HT-29 (cell line): ENCODE measurements at places on chromosomes 7 and 10.

DNA sequence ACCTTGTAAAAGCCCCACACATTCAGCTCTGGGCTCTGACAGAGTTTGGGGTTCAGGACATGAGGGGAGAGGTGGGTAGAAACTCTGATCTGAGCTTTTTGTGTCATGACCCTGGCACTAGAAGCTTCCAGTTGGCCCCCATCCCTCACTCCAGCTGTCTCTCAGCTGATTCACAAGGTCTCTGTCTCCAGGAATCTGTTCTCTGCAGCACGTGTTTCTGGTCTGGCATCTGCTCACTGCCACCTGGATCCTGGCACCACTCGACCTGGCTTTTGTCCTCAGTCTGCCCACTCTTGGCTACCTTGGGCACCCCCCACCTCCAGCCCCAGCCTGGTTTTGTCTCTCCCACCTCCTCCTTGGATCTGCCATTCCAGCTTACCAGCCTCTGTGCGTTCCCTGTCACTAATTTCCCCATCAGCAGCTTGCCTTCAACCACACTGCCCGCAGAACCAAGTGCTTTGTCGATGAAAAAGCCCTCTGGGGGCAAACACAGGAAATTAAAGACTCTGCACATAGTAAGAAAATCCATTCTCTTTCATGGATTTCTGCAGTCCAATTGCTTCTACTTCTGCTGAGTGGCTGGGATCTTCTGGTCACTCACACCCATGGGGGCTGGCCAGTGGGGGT is 18.3 kb upstream of the ADCYAP1R1 start:
- DNase-seq, result no peak

DNA sequence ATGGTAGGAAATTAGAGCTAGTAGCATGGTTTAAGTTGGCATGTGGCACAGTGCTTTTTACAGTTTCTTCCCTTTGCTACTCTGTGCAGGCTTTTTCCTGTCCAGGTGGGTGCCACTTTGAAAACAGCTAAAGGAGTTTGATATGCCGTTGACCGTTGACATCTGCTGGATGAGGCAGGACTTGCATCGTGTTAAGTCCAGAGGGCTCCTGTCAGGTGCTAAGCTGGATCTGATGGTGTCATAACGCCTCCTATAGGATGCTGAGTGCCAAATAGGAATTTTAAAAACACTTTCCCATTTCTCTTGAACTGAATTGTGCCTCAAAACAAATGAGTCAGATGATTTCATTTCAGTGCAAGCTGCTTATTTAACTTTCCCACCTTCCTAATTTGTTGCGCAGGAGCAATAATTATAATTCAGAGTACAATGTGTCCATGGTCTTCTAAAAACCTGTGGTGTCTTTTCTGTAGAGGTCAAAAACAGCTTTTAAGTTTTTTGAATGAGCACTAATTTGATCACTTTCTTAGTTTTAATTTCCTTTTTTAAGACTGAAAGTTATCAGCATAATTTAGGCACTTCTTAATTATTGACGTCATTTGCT is 178.3 kb downstream of the CDCA7L start:
- DNase-seq, result peak; percentile 89

DNA sequence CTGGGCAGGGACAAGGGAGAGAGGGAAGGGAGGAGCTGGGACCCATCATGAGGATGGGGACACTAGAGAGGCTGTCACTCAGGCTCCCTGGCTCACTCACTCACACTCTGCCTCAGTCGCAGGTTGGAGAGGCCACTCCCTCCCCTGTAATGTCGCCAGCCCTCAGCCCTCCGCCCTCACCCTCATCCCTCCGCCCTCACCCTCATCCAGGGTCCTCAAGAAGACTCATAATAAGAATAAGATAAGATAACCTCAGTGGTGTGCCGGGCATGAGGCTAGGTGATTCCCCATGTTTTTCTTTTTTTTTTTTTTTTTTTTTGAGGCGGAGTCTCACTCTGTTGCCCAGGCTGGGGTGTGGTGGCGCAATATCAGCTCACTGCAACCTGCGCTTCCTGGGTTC is 92.2 kb downstream of the GTF2IRD1 start:
- no peak for DNase-seq

DNA sequence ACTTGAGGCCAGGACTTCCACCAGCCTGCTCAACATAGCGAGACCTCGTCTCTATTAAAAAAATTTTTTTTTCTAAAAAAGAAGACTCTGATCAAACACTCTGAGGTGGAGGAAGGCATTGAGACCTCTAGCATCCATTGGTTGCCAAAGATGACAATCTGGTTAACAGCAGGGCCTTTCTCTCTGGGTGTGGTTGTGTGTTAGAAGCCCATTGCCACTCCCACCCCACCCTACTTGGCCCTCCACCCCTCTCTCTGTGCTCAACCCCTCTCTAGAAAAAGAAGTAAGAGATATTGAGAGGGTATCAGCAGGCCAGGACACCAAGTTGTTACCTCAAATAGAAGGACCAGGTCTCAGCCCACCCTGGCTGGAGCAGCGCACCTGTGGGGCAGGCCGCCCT is 57.4 kb upstream of the MXI1 start:
- no peak for DNase-seq

DNA sequence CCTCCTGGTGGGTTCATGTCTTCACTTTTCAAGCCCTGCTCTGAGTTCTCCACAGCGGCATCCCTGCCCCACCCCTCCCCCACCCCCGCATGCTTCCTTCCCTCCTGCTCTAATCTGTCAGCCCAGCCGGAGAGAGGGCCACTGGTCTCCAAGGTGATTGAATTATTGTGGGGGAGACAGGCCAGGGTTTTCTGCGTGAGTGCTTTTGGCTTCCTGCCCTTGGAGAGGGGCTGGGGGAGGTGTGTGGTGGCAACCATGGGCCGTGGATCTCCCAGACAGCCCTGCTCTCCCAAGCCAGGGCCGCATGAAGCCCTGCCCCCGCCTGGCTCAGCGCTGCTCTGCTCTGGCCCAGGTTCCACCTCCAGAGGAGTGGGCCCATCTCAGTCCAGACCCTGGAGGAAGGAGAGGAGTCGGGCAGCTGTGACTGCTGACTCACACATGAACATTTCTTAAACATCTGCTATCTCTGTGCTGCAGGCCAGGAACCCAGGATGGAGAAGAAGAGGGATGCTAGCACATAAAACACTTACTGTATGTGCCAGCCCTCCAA is 109.9 kb downstream of the ZMIZ1 start:
- no peak for DNase-seq

DNA sequence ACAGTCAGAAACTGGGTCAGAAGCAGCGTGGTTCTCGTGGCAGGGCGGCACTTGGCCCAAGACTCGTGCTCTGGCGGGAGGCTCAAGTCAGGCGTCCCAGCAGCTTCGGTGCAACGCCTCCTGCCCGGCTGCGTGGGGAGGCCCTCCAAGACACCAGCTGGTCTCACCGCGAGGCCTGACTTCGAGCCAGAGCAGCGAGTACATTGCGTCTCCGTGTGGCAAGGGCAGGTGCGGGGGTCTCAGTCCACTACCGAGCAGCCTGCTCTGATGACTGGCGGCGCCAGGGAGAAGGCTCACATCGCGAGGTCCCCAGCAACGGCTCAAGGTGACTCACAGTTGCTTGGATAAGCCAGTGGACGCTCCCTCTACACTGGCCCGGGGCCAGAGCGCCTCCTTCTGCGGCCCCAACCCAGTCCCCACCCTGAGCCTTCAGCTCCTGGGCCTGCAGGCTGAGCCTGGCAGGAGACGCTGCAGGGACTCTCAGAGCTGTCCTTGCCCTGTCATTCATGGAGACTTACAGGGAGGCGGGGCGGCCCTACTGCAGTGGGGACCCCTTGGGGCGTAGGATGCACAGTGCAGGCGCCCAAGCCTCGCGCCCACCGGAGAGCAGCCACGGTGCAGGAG is 41.9 kb upstream of the PRKAR1B start:
- DNase-seq, result no peak

- no peak for DNase-seq
Observed at GRCh38 chr10:21048068-21048467, 151.0 kb upstream of the NEBL start.

DNA sequence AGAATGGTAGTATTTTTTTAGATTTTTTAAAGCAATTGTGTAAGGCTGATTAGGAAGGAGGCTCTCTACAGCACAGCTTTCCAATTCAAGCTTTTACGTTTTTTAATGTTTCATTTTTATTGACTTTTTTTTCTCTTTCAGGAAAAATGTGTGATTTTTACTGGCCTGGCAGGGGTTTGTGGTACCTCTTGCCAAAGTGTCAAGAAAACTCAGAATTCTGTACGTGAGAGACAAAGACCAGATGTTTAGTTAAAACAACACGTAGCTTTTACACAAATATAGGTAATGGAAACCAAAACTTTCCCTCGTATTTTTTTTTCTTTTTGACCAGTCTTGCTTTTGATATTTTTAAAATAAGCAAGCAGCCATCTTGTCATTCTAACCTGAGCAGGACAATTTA is 6.0 kb upstream of the NPVF start:
- no peak for DNase-seq

DNA sequence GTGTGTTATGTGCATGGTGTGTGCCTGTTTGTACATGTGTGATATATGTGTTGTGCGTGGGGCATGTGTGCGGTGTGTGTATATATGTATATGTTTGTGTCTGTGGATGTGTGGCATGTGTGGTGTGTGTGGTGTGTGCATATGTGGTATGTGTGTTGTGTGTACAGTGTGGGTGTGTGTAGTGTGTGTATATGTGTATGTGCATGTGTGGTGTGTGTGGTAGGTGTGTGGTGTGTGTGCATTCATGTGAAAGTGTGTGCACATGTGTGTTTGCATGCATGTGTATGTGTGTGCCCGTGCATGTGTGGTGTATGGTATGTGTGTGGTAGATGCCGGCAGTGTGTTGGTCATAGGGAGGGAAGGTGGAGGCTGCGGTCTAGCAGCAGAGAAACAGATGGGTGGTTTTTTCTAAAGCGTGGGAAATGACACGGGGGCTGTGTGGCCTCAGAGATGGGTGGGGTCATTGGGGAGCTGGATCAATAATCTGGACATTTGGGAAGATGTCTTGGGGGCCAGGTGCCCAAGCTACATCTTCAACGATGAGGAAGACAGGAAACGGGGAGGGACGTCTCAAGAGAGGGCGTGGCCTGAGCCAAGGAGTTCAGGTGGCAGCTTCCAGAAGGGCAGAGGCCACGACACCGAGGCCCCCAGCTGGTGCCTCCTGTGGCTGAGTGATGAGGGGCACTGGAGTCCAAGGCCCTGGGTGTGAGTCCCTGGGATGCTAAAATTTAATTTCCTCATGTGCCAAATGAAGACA is 481.3 kb downstream of the DNAJB6 start:
- DNase-seq, result no peak

DNA sequence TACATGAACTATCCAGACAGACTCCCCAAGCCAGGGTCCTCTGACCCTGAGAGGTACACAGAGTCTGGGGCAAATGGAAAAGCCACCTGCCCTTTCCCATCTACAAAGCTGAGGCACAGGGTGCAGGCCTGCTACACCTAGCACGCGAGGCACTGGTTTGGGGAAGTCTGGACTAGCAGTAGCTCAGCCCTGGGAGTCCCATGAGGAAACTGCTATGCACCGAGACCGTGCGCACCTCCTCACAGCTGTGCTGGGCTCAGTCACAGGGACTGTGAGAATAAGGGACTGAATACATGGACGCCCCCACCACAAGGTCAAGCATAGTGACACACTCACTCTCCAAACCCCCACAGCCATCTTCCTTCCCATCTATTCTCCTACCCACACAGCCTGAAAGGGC is 8.2 kb downstream of the MAT1A start:
- DNase-seq, result no peak

DNA sequence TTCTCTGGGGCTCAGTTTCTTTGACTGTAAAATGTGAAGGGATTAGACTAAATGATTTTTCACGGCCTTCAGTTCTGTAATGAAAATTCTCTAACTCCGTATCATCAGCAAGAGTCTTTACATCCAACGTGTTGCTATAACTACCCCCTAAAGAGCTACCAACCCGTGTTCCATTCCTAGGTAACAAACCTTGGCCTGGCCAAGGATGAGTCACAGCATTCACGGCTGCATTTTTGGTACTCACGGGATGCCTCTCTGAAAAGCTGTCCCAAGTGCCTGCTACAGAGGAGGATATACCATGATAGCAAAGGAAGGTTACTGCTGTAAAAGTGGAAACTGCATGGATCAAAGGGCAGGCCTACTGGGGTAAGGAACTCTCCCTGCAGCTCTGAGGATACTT is 5.9 kb downstream of the LRRC4 start:
- no peak for DNase-seq

DNA sequence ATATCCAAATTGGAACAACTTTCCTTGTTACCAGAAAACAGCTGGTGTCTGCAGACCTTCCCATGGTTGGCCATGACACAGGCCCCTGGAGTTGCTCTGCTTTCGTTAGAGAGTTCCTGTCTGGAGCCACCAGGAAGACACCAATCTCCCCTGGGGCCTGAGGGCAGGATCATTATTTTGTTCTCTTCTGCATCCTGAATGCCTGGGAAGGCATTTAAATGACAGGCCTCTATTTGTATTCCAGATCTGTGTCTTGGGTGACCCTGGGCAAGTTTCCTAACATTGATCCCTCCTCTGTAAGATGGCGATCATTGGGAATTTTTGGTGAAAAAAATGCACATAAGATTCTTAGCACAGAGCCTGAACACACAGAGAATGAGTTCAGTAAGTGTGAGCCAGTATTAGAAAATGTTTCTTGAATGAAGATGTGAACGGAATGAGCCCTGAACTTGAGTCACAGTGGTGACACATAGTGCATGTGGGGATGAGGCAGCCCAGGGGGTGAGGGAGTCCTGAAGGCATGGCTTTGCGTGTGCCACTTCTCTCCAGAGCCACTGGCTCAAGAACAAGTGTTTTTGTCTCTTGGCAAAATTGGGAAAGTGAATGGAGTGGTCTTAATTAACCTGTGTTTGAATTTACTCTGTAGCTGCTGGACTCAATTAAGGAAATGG is 28.4 kb downstream of the BMPER start:
- DNase-seq, result no peak

GRCh38 chr10:15163253-15163828 is 5.2 kb downstream of the NMT2 start:
- DNase-seq, result no peak

DNA sequence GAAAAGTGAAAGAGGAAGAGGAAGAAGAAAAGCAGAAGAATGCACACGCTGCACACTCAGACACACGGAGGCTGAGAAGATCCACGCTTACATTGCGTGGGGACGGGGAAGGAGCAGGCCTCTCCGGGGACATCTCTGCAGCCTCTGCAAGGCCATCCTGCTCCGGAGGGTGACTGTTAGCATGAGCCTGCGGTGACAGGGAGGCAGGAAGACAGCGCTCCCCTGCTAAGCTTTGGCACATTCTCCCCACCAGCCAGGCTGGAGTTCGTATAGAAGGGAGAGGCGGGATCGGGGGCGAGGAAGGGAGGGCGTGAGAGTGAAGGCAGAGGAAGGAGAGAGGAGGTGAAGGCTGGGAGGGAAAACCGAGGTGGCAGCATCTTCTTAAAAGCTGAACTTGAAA is 366.0 kb upstream of the SHH start:
- DNase-seq, result no peak

DNA sequence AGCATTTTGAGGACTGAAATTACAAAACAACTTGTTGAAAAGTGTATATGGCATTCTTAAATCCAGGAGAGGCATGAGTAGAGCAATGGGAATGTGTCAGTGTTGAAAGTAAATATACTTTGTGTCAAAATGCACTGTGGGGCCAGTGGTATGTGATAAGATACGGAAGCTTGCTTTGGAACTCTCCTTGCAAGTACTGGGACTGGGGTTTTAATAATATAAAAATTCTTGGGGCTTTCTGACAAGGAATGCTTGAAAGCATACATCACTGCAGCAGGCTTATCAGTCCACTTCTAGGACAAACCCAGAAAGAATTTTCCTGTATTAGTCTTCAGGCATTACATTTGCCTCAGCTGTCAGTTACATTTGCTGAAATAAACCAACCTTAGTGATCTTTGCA is 472.8 kb upstream of the FZD8 start:
- DNase-seq, result no peak

- no peak for DNase-seq
Observed at GRCh38 chr10:63173468-63174232, 40.5 kb downstream of the NRBF2 start.

- no peak for DNase-seq
Observed at GRCh38 chr10:60135020-60135419, 228.7 kb upstream of the CCDC6 start.
